C1 segment of cervical spinal cord (tissue), 14 donors: ENCODE measurements at places on chromosomes 1 and 21.

DNA sequence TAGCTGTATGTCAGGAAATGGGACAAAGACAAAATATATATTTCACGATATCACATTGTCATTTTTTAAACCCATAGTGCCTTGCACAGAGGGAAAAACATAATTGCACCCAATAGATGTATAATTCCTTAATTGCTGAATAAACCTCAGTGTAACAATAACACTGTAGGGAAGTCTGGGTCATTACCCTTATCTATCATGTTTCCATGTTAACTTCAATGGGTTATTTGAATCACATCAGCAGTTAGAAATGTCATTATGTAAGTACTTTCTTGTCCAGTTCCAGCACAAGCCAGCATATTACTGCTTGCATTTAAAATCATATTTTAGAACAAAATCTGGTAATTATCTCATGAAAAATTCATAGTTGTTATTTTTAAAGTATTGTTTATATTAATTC lies 222.7 kb downstream of the HMCN1 start:
- no peak for DNase-seq

- DNase-seq: no peak
Observed at GRCh38 chr1:3393024-3393986, 61.2 kb upstream of the ARHGEF16 start.

DNA sequence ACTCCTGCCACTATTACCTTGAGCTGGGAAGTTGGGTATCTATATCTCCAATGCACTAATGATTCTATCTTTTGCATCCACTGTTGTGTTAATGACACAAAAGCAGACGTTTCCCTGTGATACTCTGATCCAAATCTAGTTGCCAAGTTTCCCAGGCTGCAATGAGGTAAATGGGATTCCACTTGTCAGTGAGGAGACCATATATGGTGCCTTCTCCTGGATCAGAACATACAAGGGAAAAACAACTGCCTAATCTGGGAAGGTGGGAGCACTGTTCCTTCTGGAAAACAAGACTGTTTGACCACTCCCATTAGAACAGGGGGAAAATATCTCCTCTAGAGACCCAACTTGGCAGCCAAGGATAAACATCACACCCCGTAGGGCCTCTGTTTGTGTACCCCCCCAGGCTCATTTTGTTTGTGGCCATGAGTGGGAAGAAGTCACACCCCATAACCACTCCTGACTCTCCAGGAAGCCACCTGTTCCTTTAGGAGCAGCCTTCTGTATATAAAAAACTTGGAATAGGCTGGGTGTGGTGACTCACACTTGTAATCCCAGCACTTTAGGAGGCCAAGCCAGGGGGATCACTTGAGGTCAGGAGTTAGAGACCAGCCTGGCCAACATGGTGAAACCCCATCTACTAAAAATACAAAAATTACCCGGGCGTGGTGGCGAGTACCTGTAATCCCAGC lies 28.5 kb upstream of the SLC6A9 start:
- no peak for DNase-seq

- no peak for DNase-seq
Observed at GRCh38 chr21:38914528-38915293, 109.0 kb downstream of the ETS2 start.

GRCh38 chr1:223106856-223107255 lies 36.2 kb downstream of the TLR5 start:
- DNase-seq: no peak

DNA sequence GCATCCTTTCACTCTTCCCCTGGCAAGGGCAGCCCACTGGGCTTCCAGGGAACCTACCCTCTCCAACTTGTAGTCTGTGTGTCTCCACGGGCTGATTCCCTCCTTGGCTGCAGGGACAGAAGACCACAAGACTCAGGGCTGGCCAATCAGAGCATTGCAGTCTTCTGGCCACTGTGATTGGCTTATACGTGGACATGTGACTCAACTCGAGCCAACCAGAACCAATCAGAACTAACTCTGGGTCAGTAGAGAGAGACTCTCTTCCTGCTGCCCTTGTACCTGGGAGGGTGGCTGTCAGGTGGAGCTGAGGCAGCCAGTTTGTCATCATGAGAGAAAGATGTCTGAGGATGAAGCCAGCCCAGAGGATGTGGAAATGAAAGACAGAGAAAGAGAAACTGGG lies 64.0 kb downstream of the DHRS3 start:
- no peak for DNase-seq

GRCh38 chr1:37477198-37477931 lies 3.0 kb downstream of the ZC3H12A start:
- no peak for DNase-seq

DNA sequence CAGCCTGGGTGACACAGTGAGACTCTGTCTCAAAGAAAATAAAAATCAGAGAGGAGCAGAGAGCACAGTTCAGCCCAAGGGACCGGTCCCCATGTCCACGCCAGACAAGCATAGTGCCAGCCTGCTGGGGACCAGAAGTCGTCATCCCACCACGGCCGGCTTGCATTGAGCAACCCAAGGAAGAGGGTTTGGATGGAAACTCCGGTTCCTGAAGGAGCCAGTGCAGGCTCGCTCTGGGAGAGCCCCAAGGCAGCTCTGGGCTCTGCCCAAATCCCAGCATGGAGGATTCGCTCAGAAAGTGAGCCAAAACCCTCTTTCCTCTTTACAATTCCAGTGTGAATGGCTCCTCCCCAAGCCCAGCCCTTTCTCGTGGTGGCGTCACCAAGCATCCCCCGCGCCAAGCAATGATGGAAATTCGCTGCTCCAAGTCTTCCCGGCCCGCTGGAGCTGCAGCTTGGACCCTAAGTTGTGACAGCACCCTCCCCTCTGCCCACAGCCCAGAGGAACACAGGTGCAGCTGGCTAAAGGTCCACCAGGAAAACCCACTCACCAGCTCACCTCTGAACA lies 64.1 kb upstream of the SLC25A33 start:
- no peak for DNase-seq

DNA sequence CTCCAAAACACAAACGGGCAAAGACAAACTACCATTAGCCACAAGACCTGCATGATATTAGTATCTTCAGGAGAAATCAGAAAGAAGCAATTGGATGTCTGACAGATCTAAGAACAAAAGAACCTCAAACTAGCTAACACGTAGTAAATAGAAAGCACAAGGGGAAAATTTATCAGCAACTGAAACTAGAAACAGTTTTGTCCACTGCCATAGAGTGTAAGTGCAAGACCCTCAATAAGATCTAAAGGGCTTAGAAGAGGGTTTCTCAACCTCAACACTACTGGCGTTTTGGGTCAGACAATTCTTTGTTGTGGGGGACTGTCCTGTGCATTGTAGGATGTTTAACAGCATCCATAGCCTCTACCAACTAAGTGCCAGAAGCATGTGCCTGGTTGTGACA lies 54.0 kb downstream of the KLHL20 start:
- no peak for DNase-seq

DNA sequence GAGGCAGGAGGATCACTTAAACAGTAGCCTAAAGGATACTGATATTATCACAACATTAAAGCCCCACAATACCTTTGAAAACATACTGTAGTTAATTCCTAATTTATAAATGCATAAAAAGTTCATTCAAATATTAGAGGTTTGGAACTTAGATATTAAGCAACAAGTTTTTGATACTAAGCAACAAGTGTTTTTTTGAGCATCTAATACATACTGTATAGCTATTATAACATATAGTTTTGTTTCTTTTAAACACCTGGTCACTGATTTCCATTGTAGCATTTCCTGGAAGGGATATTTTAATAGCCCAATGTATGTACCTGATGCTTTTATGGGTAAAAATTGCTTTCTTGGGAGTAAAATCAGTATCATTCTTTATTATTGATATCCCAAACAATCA lies 4.5 kb downstream of the UHMK1 start:
- DNase-seq: no peak

GRCh38 chr1:39676948-39677548 lies 5.1 kb upstream of the NT5C1A start:
- DNase-seq: no peak

DNA sequence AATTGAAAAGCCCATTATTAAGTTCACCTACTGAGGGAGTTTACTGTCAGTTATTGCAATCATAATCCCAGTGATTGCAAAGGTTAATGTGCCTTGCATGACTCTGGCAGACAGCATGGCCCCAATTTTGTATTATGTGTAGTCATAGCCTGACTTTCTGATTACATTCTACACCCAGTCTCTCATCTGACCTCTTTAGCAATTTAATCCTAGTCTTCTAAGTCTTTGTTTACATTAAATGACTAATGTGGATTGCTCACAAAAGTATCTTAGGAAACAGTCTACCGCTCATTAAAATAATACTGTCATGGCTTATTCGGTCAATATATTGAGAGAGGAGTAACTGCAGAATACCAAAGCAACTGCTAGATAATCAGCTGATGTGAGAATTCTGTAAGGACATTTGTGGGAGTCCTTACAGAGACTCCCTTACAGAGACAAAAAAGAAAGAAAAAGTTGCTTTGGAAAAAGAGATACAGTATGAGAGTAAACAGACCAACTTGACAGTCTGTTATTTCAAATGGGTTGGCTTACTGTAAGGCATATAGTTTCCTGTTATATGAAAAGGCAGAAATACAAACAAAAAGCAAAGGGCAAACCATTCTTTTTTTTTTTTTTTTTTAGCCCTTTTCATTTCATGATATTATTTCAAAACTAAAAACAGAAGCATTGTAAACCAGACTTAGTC lies 42.8 kb downstream of the SMG7 start:
- DNase-seq: no peak

- no peak for DNase-seq
Observed at GRCh38 chr1:211596418-211597181, 17.6 kb upstream of the SLC30A1 start.

- DNase-seq: no peak
Observed at GRCh38 chr1:14922942-14923726, 230.4 kb upstream of the TMEM51 start.

DNA sequence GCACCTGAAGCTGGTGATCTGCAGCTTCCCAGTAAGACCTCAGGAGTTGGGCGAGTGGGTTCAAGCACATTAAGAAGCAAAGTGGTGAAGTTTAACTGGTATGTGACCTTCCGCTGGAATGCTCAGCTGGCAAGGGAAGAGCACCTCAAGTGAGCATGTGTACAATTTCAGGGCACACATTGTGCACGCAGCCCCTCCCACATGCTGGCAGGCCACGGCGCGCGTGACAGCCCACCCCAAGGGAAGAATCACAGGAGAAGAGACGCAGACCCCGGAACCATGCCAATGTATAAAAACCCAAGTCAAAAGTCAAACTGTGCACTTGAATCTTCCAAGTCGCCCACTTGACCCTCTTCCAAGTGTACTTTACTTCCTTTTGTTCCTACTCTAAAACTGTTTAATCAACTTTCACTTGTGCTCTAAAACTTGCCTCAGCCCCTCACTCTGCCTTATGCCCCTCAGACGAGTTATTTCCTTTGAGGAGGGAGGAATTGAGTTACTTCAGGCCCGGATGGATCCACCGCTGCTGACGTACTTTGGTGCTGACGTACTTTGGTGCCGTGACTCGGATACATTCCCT lies 20.0 kb downstream of the LRRC3 start:
- no peak for DNase-seq

GRCh38 chr1:177629526-177629925 lies 340.3 kb downstream of the SEC16B start:
- no peak for DNase-seq

DNA sequence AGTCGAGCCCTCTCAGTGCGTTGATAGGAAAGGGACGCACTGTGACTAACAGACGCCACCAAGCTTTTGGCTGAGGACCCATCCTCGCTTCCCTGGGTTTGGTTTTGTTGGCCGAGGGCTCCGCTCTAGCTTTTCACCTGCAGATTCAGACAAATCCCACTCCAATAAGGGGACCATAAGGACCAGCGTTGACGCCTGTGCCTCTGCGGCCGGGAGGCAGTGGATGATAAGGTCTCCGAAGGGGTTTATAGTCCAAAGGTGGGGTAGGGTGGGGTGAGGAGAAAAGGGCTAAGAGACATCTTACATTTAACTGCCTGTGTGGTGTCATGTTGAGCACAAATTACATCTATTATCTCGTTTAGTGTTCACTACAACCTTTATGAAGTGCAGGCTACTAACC lies 760 bp downstream of the PEX14 start:
- DNase-seq: no peak

- DNase-seq: no peak
Observed at GRCh38 chr1:161502641-161503393, 2.4 kb upstream of the FCGR2A start.

- no peak for DNase-seq
Observed at GRCh38 chr1:48738356-48738755, 38.3 kb downstream of the BEND5 start.

DNA sequence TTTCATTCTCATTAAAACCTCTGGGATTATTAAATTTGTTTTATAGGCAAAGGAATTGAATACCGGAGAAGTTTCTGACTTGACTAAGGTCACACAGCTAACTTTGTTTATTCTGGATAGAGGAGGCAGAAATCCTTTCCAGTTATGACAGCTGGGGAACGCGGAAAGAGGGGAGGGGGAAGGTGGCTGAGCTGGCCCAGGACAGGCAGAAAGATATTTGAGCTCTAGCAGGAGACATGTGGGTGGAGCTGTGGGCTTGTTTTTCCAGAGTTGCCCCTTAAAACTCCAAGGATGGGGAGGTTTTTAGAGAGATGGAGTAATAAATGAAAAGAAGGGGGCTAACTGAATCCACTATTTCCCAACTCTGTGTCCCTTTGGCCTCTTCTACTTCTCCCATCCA lies 27.8 kb downstream of the FOXD2 start:
- DNase-seq: no peak

GRCh38 chr1:159939678-159940002 lies 5.8 kb downstream of the IGSF9 start:
- no peak for DNase-seq

DNA sequence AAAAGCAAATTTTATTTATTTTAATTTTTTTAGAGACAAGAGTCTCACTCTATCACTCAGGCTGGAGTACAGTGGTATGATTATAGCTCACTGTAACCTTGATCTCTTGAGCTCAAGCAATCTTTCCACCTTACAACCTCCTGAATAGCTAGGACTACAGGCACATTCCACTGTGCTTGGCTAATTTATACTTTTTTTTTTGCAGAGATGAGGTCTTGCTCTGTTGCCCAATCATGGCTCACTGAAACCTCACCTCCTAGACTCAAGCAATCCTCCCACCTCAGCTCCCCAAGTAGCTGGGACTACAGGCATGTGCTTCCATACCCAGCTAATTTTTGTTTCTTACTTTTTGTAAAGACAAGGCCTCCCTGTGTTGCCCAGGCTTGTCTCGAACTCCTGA lies 49.5 kb downstream of the DR1 start:
- DNase-seq: no peak

DNA sequence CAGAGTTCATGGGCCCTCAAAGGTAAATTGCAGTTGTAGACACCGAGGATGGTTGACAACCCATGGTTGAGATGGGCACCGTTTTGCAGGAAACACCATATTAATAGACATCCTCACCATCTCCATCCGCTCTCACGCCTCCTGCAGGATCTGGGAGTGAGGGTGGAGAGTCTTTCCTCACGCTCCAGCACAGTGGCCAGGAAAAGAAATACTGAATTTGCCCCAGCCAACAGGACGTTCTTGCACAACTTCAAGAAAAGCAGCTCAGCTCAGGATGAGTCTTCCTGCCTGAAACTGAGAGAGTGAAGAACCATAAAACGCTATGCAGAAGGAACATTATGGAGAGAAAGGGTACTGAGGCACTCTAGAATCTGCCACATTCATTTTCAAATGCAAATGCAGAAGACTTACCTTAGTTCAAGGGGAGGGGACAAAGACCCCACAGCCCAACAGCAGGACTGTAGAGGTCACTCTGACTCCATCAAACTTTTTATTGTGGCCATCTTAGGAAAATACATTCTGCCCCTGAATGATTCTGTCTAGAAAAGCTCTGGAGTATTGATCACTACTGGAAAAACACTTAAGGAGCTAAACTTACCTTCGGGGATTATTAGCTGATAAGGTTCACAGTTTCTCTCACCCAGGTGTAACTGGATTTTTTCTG lies 9.3 kb downstream of the SLAMF8 start:
- DNase-seq: no peak

- DNase-seq: no peak
Observed at GRCh38 chr1:27316860-27317259, 5.1 kb upstream of the TMEM222 start.
